ENCODE measurements at places on chromosomes 7 and 10. TPM values are rescaled to one million over a fixed set of nuclear protein-coding genes. Genes with fewer than 3 reads are reported as not detected.

Gene CCL24
- not detected for total RNA-seq

Gene CH25H
- 1.6 TPM for total RNA-seq

Gene FAM25G
- total RNA-seq = not detected

DNA sequence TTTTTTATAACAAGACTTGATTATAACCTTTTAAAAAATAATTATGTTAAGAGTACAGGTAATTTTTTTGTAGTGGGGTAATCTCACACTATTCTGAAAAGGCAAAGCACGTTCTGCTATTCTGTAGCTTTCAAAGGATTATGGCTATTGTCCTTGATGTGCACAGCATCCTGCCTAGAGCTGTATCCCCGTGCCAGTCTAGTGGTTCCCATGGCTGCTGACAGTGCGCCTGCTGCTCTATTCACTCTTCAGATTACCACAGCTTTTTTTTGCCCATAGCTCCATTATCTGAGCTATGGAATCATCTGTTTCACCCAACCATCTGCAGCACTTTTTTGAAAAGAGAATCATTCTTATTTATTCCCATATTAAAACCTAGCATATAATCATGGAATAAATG, 723.4 kb downstream of the PHTF2 start:
- no peaks in the 10 kb centered on the region for H3K4me1 ChIP-seq
- H3K27me3 ChIP-seq = no peaks in the 10 kb centered on the region
- no peak overlapping the region for H3K4me3 ChIP-seq
- DNase-seq = no peak
- no peak overlapping the region for H3K27ac ChIP-seq
- H3K36me3 ChIP-seq = no peaks in the 10 kb centered on the region

DNA sequence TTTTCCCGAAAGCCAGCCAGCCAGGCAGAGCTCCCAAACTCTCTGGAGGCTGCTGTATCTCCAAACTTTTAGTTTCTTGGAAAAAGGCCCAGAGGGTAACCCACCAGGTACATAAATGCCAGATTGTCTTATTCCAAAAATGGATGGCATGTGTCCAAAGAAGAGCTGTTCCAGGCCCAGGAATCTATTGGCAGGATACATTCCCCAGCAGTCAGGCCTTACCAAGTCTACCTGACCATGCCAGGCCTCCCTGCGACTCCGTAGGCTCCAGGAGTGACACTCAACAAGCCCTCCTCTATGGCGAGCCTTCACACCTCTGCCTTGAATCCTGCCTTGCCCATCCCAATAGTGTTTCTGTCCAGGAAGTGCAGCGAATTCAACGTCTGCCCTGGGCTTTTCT, 95.6 kb downstream of the GRB10 start:
- H3K36me3 ChIP-seq = no peaks in the 10 kb centered on the region
- no peak for DNase-seq
- no peak overlapping the region for H3K27ac ChIP-seq
- no peaks in the 10 kb centered on the region for H3K4me1 ChIP-seq

- no peak for DNase-seq
- H3K27me3 ChIP-seq = no peaks in the 10 kb centered on the region
- no peak overlapping the region for H3K4me3 ChIP-seq
- no peaks in the 10 kb centered on the region for H3K4me1 ChIP-seq
- H3K36me3 ChIP-seq = peaks cover 12% of the 10 kb centered on the region
Measured at GRCh38 chr7:151677581-151678226, 158.0 kb upstream of the RHEB start.

GRCh38 chr7:47714669-47715607, 133.0 kb upstream of the TNS3 start:
- DNase-seq = no peak
- H3K27ac ChIP-seq = no peak overlapping the region
- no peaks in the 10 kb centered on the region for H3K27me3 ChIP-seq
- no peaks in the 10 kb centered on the region for H3K4me1 ChIP-seq

DNA sequence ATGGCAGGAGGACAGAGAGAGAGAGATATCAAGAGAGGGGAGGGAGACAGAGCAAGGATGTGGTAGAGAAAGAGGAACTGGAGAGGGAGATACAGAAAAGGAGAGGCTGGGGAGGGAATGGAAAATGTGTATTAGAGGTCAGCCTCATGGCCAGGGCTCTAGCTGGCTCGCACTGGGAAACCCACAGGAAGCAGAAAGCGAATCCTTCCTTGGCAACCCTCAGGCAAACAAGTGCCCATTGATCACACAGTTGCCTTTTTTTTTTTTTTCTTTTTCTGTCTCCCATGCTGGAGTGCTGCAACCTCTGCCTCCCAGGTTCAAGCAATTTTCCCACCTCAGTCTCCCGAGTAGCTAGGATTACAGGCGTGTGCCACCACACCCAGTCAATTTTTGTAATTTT, 391.2 kb downstream of the TYW1 start:
- no peaks in the 10 kb centered on the region for H3K4me1 ChIP-seq
- DNase-seq = no peak
- no peaks in the 10 kb centered on the region for H3K36me3 ChIP-seq
- no peak overlapping the region for H3K4me3 ChIP-seq
- H3K27ac ChIP-seq = no peak overlapping the region
- no peaks in the 10 kb centered on the region for H3K27me3 ChIP-seq

DNA sequence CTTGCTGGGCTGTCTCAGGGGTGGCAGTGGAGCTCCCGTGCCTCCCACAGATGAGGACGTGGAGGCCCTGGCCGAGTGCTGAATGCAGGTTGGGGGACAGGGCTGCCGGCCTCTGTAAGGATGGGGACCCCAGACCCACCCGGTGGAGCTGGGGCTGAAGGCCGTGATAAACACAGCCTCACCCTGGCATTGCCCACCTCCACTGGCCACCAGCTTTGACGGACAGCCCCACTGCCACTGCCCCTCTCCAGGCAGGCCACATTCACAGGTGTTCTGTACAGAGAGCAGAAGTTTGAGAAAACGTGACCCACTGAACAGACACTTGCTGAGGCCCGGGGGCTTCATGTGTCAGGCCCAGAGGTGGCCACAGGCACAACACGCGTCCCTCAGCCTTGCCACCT, 126.2 kb downstream of the LHPP start:
- no peak overlapping the region for H3K4me3 ChIP-seq
- no peak for DNase-seq
- H3K27me3 ChIP-seq = no peaks in the 10 kb centered on the region
- H3K36me3 ChIP-seq = peaks cover 4% of the 10 kb centered on the region
- no peaks in the 10 kb centered on the region for H3K4me1 ChIP-seq

DNA sequence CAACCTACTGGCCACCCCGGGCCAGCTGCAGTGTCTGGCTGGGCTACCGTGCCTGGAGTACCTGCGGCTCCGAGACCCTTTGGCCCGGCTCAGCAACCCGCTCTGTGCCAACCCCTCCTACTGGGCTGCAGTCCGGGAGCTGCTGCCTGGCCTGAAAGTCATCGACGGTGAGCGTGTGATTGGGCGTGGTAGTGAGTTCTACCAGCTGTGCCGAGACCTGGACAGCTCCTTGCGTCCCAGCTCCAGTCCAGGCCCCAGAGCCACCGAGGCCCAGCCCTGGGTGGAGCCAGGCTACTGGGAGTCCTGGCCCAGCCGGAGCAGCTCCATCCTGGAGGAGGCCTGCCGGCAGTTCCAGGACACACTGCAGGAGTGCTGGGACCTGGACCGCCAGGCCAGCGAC, 4.2 kb downstream of the RARRES2 start:
- H3K27me3 ChIP-seq = peaks cover 3% of the 10 kb centered on the region
- DNase-seq = no peak
- H3K4me1 ChIP-seq = peaks cover 5% of the 10 kb centered on the region

GRCh38 chr7:149291036-149291780, 29.2 kb downstream of the ZNF783 start:
- DNase-seq = peak; percentile 40
- H3K4me1 ChIP-seq = peaks cover 9% of the 10 kb centered on the region
- H3K27ac ChIP-seq = no peak overlapping the region
- no peaks in the 10 kb centered on the region for H3K27me3 ChIP-seq
- no peak overlapping the region for H3K4me3 ChIP-seq
- peaks cover 6% of the 10 kb centered on the region for H3K36me3 ChIP-seq

- no peaks in the 10 kb centered on the region for H3K27me3 ChIP-seq
- H3K36me3 ChIP-seq = no peaks in the 10 kb centered on the region
- H3K4me3 ChIP-seq = no peak overlapping the region
Measured at GRCh38 chr7:11633310-11633709, 198.7 kb downstream of the THSD7A start.

DNA sequence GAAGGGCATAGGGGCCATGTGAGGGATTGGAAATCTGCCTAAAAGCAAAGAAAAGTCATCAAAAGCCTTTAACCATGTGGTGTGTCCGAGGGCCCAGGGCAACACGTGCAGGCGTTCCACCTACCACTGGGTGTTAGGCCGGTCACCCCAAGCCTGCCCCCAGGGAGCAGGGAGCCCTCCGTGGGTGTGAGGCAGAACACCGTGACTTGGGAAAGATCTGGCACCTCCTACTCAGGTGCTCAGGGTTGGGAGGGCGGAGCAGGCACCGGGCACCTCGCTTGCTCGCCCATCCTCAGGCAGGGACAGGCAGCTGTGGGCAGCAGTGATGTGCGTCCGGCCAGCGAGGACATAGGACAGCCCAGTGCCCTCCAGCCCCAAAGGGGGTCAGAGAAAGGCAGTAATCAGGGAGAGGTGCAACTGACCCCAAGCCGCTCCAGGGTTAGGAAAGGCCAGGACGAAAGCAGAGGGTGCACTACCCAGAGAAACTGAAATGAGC, 80.7 kb upstream of the CHST15 start:
- H3K4me3 ChIP-seq = no peak overlapping the region
- no peaks in the 10 kb centered on the region for H3K36me3 ChIP-seq
- DNase-seq = no peak
- no peaks in the 10 kb centered on the region for H3K27me3 ChIP-seq
- no peaks in the 10 kb centered on the region for H3K4me1 ChIP-seq
- no peak overlapping the region for H3K27ac ChIP-seq

DNA sequence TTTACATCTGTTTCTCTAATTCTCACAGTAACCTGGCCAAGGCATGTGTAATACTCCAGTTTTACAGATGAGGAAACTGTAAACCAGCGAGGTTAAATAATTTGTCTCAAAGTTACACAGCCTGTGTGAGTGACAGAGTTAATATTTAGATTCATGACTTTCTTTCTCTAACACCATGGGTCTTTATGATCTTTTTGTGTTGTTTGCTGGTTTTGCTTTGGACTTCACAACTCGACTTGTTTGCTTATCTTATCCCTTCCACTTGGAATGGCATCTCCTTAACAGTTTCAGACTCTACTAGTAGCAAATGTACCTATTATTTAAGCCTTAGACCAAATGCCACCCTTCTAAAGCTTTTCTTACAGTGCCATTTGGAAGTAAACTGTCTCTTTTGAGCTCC, 34.4 kb downstream of the MXI1 start:
- H3K4me3 ChIP-seq = peak overlapping the region; percentile 53
- no peak for DNase-seq
- H3K27me3 ChIP-seq = no peaks in the 10 kb centered on the region
- H3K27ac ChIP-seq = no peak overlapping the region

DNA sequence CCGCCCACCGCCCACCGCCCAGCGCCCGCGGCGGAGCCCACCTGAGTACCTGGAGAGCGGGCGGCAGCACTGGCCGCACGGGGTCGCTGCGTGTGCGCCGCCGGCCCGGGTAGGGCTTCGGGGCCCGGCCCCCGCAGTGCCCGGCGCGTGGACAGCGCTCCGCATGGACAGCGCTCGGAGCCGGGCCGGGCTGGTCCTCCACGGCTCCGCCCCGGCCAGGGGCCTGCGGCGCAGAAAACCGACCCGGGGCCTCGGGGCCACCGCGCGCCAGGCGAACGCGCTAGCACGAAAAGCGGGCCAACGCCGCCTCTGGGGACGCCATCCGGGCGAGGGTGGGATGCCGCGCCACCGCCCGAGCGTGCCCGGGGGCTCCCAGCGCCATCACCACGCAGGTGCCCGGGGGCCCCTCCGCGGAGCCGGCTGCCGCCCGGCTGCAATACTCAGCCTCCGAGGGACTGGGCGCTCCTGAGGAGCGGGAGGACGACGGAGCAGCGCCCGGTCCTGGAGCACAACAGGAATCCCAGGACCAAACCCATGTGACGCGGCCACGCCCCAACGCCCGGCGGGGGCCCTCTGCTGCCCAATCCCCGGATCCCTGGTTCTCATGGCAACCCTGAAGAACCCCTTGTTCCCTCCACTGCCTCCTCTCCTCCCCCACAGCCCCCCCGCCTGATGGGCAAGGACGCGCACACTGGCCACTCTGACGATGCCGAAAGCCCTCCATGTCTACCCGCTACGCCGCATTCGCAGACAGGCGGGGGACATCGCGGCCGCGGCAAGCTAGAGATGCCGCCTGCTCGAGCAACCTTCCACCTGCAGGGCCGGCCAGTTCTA, at the start of gene GRB10:
Gene GRB10 (minus strand): TSS at position 522 of the 834 bp plus-strand sequence. CDS start 50,574 bp downstream, outside the sequence.
- DNase-seq = no peak
- no peaks in the 10 kb centered on the region for H3K4me1 ChIP-seq
- no peak within 1 kb of the TSS for H3K4me3 ChIP-seq
- H3K36me3 ChIP-seq = no peaks in the 10 kb centered on the region
- no peak within 1 kb of the TSS for H3K27ac ChIP-seq

GRCh38 chr7:75039709-75040108, 33.9 kb downstream of the RCC1L start:
- H3K4me1 ChIP-seq = no peaks in the 10 kb centered on the region
- no peaks in the 10 kb centered on the region for H3K27me3 ChIP-seq
- H3K4me3 ChIP-seq = no peak overlapping the region

DNA sequence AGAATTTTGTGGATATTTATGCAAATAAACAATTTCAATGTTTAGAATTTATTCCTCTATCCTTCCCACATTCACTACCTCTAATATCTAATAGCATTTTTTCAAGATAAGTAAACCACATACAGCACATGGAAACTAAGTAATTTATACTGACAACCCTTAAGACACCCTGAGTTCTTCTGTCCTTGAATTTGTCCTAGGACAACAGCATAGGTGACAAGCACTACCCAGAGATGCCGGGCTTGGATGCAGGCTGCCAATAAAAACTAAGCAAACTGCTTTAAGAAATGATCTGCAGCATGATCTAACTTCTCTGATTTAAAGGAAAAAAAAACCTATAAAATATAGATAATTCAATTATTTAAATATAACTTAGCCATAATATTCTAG, 22.7 kb downstream of the NT5C3A start:
- peak overlapping the region; percentile 94 for H3K4me3 ChIP-seq
- H3K4me1 ChIP-seq = peaks cover 45% of the 10 kb centered on the region
- peak overlapping the region; percentile 92 for H3K27ac ChIP-seq
- H3K27me3 ChIP-seq = no peaks in the 10 kb centered on the region

DNA sequence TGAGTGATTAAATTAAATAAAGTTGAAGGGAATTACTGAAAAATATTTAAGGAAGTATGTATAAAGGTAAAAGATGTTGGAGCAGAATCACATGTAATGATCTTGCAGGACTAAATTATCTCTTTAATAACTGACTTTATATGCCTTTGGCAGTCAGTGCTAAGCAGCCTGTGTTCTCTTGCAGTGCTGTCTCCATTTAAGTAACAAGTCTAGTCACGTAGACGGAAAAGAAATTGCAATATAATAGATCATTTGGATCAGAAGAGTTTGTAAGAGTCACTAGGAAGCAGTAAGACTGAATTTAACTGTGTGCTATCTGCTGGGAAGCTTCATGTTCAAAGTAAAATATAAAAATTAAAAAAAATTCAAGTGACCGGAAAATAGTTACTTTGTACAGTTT, 21.4 kb downstream of the BZW2 start:
- no peak for DNase-seq
- no peak overlapping the region for H3K4me3 ChIP-seq
- no peak overlapping the region for H3K27ac ChIP-seq
- no peaks in the 10 kb centered on the region for H3K4me1 ChIP-seq

- DNase-seq = no peak
- H3K27me3 ChIP-seq = no peaks in the 10 kb centered on the region
- no peaks in the 10 kb centered on the region for H3K36me3 ChIP-seq
Measured at GRCh38 chr7:92798517-92799249, 37.7 kb downstream of the CDK6 start.
